ENCODE measurements at places on chromosomes 4 and X. TPM values are rescaled to one million over a fixed set of nuclear protein-coding genes. Genes with fewer than 3 reads are reported as not detected.

The AMOT gene
- 3.2 TPM for total RNA-seq

The MGARP gene
- 4.4 TPM for total RNA-seq

The PPP4R3C gene
- total RNA-seq, result not detected

The ZNF141 gene
- total RNA-seq, result 20.6 TPM

The CFAP47 gene
- not detected for total RNA-seq

The MAGEA9 gene
- not detected for total RNA-seq

The MAGEA10 gene
- total RNA-seq, result not detected

The ASB9 gene
- total RNA-seq, result not detected

The SLC4A4 gene
- 24.8 TPM for total RNA-seq

The H2BW2 gene
- not detected for total RNA-seq

The UGT2B11 gene
- total RNA-seq, result not detected

The GAGE12H gene
- total RNA-seq, result not detected

The PPEF2 gene
- not detected for total RNA-seq

The TKTL1 gene
- total RNA-seq, result not detected

The REPS2 gene
- total RNA-seq, result 0.59 TPM

The HTN1 gene
- not detected for total RNA-seq

The GAGE2A gene
- not detected for total RNA-seq

The RGN gene
- 4.4 TPM for total RNA-seq

The XAGE1A gene
- not detected for total RNA-seq

The MCF2 gene
- 0.29 TPM for total RNA-seq

The IL13RA2 gene
- 1.1 TPM for total RNA-seq

The TIGD4 gene
- 0.36 TPM for total RNA-seq

The PASD1 gene
- total RNA-seq, result not detected

The HELQ gene
- total RNA-seq, result 18.3 TPM

The FRG2 gene
- total RNA-seq, result not detected

The PLS3 gene
- total RNA-seq, result 358 TPM

The SH3RF1 gene
- 33.0 TPM for total RNA-seq

The MGAT4D gene
- total RNA-seq, result not detected

The ALAS2 gene
- not detected for total RNA-seq

The ZNF630 gene
- 2.1 TPM for total RNA-seq

The F11 gene
- not detected for total RNA-seq

Data from osteoblast (primary cell).